Activated T-helper 1 cell treated with anti-CD3 and anti-CD28 coated beads, Interleukin-12 subunit alpha, Interleukin-12 subunit beta, Interleukin-2, Interleukin-4 antibody, amounts not matched to agents 30 ng/mL and 10 ng/mL and 1 ng/mL, durations not matched to agents 14 hours and 24 hours and 36 hours (primary cell): ENCODE measurements at places on chromosomes 1 and 21. TPM values are rescaled to one million over a fixed set of nuclear protein-coding genes. Genes with fewer than 3 reads are reported as not detected.

Gene LYPD8
- not detected in 2 replicates for total RNA-seq

Gene LORICRIN
- not detected in 2 replicates for total RNA-seq

Gene PLPP3
- not detected in 2 replicates for total RNA-seq

Gene FAM72A
- total RNA-seq: 32.3 and 34.0 TPM in 2 replicates

Gene ELK4
- total RNA-seq: 81.1 and 86.2 TPM in 2 replicates

Gene CCDC190
- total RNA-seq: not detected in 2 replicates

Gene SAMD11
- not detected in 2 replicates for total RNA-seq

Gene GBP3
- total RNA-seq: 12.0 and 14.5 TPM in 2 replicates
